ENCODE measurements at places on chromosomes 5 and 9. TPM values are rescaled to one million over a fixed set of nuclear protein-coding genes. Genes with fewer than 3 reads are reported as not detected.

The TMEFF1 gene
- total RNA-seq: 4.3 TPM

The MAP1B gene
- 156 TPM for total RNA-seq

The LHX3 gene
- total RNA-seq: not detected

The SPRY4 gene
- 3.4 TPM for total RNA-seq

The NUDT12 gene
- 15.3 TPM for total RNA-seq

All from renal cortical epithelial cell (primary cell).